ENCODE measurements at places on chromosomes 2 and 18.

DNA sequence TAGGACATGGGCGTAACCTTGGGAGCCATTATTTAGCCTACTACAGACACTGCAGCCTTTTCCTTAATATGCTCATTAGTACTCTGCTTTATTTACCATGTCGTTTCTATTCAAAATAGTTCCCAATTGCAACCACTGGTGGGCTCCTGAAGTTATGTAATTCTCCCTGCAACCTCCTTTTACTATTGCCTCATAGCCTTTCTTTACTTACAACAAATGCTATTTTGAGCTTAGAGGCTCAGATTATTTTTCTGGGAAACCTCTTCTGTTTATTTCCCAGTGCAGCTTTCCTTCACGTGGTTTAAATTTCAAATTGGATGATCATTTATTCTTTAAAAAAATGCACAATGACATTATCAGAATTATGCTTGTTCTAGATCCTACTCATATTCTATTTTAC is 492.3 kb upstream of the TMEFF2 start:
- no peak for DNase-seq

DNA sequence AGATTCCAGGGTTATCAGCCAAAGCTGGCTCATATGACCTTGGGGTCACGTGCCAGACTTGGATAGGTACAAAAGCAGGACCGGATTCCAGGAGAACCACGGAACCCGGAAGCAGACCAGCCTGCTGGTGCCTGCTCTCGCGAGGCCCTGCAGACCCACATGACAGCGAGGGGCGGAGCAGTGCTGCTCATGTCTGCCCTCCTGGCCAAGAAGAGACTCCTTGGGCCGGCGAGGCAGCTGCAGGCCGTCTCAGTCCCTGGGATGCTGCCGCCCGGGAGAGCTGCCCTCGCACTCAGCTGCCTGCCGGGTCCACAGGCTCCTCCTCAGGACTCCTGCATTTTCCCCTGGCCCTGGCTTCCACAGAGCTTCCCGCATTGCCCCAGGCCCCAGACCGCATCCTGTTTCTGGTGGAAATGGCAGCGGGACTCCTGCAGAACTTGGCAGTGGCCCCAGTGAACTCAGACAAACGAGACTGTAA is 739.5 kb downstream of the SOCS6 start:
- DNase-seq = no peak

GRCh38 chr18:74114116-74114515 is 33.5 kb downstream of the FBXO15 start:
- DNase-seq = no peak

DNA sequence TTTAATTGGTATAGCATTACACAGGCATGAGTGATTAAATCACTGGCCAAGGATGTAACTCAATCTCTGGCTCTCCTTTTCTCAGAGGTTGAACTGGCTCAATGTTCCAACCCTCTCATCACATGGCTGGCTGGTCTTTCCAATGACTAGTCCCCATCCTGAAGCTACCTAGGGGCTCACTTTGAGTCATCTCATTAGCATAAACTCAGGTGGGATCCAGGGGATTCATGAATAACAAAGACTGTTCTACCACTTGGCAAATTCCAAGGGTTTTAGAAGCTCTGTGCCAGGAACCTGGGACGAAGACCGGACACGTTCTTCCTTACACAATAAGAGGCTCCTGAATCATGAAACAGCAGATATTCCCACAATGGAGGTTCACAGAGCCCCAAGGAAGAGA is 145.0 kb upstream of the SPATS2L start:
- DNase-seq = no peak

DNA sequence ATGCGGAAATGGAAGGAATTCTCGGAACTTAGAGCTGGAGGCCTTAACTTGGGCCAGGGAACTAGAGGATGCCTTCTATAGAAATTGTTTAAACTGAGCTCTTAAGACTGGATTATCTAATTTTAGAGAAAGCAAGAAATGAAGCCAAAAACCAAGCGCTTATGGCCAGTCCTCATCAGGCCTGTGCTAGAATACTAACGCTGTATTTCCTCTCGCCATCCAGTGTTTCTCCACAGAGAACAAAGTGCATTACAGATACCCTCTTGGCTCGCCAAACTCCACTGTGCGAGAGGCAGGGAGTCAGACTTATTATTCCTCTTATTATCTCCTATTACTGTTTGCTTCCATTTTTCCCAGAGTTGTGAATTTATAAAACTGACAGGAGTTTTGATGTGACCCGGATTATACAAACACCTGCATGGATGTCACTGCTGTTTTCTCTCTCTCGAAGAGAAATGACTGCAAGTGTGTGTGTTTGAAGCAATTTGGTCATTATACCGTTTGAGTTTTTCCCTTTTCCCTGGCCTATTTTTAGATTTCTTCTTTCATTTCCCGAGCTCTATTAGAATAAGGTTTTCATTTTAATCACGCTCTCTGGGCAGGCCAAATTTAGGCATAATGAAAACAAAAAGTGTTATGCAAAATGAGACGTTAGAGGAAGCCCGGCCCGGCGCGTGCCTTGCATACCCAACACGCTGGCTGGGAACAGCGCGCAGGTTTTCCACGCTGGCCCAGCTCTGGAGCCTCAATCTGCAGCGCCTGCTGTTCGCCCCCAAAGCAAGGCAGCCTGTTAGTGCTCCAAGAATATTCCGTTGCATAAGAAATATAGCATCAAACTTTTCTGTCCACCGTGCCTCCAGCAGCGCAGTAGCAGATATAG is 103.3 kb downstream of the ALK start:
- DNase-seq = no peak

Data from LNCaP clone FGC (cell line).